SW 1271 (cell line): ENCODE measurements at places on chromosomes 2 and 18.

DNA sequence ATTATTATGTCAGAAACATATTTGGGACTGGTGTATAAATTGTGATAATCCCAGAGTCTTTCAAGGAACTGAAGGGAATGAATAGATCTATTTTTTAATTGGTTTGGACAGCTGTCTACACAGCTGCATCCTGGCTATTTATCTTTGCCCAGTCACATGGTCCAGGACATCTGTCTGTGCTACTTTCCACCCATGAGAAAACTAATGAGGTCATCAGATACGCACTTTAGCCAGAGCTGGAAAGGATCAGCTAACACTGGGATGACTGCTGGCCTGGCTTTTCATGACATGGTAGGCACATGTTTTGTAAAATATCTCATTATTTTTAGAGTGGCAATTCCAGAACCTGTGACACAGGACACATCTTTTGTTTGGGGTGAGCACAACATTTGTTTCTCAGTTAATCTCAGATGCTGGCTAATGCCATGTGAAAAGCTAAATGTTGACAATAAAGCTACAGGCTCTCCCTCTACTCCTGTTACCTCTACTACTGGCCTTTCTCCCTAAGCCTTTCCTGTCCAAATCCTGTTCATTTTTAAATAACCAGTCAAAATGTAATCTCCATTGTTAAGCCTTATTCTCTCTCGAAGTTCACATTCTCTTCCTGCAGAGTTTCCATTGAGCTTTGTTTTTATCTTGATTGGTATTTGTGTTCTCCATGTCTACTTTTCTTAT, 500.7 kb downstream of the RIT2 start:
- no peak for DNase-seq

DNA sequence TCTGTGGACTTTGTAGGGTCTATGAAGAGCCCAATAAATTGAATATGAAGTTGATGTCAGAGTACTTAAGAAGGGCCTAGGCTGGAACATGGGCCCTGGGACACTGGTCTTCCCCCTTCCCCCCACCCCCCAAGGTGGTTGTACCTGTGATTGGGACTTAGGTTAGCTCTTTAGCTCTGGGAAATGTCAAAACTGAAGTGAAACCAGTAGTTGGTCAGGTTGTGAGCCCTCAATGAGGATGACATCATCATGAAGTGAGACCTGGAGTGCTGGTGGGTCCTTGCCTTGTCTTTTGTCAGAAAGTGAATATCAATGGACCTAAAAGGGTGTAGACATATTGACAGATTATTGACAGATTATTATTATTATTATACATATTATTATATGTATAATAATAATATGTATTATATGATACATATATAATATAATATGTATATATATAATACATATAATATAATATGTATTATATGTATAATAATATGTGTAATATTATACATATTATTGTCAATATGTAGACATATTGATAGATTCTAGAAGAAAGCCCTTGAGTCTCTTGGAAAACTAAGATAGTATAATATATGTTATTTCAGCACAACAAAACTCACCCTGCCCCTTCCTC, 5.4 kb downstream of the MARS2 start:
- no peak for DNase-seq

- no peak for DNase-seq
These were observed at the start of gene ANKRD53 for GRCh38 chr2:70978341-70979179. Gene ANKRD53 (plus strand): TSS chr2:70978630. CDS start chr2:70978646, 16 bp downstream.

GRCh38 chr2:68292108-68292710, 27.5 kb downstream of the CNRIP1 start:
- DNase-seq, result no peak

- DNase-seq, result no peak
These were observed 79.6 kb upstream of the UBXN4 start for GRCh38 chr2:135662088-135662487.

DNA sequence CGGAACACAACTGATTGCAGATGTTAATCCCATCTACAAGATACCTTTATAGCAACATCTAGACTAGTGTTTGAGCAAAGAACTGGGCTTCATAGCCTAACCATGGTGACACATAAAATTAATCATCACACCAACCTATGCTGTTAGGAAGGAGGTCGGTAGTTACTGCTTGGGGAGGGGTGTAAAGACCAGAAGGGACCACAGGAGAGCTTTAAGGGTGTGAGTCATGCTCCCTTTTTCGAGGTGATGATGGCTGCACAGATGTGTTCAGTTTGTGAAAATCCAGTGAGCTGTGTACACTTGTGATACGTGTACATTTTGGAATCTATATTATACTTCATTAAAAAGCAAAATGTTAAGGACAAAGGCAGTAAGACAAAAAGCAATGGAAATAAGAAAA, 4.6 kb upstream of the SEH1L start:
- DNase-seq, result no peak

GRCh38 chr2:209787416-209787815, 15.8 kb downstream of the UNC80 start:
- DNase-seq, result no peak

- DNase-seq, result no peak
These were observed 15.6 kb downstream of the ARHGEF33 start for GRCh38 chr2:38905251-38905650.

- DNase-seq, result no peak
These were observed 16.6 kb downstream of the PAIP2B start for GRCh38 chr2:71210292-71210691.

DNA sequence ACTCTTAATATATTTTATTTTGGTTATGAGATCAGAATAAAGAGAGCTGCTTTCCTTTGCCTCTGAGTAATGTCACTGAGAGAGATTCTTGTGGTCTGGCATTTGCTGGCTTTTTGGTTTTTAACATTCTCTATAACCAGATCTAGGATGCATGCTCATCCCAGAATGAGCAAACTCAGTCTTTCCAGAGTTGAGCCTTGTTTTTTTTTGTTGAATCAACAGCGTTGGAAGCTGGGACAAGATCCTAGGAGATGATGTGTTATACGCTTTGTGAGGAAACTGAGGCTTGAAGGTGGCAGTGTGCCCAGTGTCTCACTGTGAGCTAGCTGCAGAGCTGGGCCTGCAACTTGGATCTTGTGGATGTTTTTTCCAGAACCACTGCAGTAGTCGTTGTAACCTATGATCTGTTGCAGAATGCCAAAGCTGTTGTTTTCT, 19.5 kb downstream of the MYO1B start:
- no peak for DNase-seq

DNA sequence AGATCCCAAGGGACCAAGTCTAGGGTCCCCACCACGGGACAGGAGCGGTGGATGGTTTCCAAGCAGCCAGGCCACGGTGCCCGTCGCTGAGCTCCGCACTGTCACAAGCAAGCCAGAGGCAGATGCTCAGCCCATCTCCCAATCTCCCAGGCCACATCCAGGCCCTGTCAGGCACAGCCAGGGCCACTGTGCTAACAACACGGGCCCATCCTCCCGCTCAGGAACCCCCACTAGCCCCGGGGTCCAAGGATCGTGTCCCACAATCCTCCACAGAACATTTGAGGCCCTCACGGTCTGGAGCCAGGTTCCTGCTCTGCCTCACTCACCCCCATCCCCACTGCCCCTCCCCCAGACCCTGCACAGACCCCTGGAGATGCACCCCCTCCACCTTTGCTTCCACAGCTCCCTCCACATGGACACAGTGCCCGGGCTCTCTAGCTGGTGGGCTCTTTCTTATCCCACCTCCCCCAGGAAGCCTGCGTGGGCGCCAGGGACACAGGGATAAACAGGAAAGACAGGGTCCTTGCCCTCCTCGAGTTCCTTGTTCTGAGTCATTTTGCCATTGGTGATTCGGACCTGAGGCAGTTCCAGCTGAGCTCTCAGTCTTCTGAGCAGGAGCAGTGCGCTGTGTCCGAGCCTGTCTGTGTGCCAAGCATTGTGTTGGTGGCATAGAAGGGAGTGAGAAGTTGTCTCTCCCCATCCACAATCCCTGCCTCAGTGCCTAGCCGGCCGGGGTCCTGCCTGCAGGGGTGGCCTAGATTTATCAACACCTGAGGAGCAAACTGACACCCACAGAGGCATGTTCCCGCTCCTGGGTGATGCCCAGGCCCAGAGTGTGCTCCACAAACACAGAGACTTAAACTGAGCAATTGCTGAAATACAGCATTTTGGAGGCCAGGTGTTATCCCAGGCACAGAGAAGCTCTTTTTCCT, 7.0 kb downstream of the CROCC2 start:
- DNase-seq, result no peak

- no peak for DNase-seq
These were observed 129.9 kb upstream of the SMAD2 start for GRCh38 chr18:48060346-48060745.

DNA sequence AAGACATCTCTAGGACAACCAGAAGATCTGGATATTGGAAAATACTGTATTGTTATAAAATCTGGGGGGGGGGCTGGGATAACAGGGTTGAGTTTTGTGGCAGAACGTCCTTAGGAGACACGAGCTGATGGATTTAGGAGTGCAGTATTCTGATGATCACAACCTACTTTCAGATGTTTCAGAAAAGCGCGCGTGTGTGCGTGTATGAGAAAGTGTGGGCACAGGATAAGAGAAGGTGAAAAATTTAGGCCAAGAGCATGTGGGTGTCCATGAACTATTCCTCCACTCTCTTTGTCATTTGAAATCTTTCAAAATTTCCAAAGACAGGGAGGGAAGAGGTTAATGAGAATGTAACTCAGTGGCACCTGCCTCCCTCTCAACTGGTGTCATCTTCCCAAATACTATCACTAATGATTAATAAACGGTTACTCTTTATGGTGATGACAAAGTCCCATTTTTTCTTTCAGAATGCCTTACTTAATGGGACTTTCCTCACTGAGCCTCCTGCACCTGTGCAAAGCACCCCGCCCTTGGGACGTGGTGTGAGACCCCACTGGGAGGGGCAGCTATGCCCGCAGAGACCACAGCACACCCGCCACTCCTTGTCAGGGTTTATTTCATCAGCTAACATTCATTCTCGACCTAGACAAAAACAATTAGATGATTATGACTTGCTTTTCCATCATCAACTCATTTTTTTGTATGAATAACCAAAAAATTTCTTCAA, 53.6 kb downstream of the HS6ST1 start:
- DNase-seq, result no peak
